ENCODE measurements at places on chromosomes 6 and 20. TPM values are rescaled to one million over a fixed set of nuclear protein-coding genes. Genes with fewer than 3 reads are reported as not detected.

The HLA-DRA gene
- polyA plus RNA-seq = 428 TPM

The SIRPB1 gene
- polyA plus RNA-seq = 1.5 TPM

The SLC16A10 gene
- 4.0 TPM for polyA plus RNA-seq

The TREM1 gene
- polyA plus RNA-seq = 1.8 TPM

The LTB gene
- 19.7 TPM for polyA plus RNA-seq

The SIGLEC1 gene
- 3.5 TPM for polyA plus RNA-seq

The CNKSR3 gene
- polyA plus RNA-seq = 11.6 TPM

The TTK gene
- polyA plus RNA-seq = 9.8 TPM

The ITPR3 gene
- 51.6 TPM for polyA plus RNA-seq

The WFDC13 gene
- polyA plus RNA-seq = not detected

The MKKS gene
- polyA plus RNA-seq = 23.6 TPM

The RCAN2 gene
- 0.67 TPM for polyA plus RNA-seq

The ZNF334 gene
- 32.6 TPM for polyA plus RNA-seq

The SCUBE3 gene
- 0.12 TPM for polyA plus RNA-seq

The OR12D3 gene
- polyA plus RNA-seq = not detected

Data from small intestine (tissue), 16 donors.